ENCODE measurements at places on chromosomes 4 and X.

- no peak for DNase-seq
These were observed 650.8 kb upstream of the FAM241A start for GRCh38 chr4:111494471-111494870.

- DNase-seq: no peak
These were observed 1.0 kb downstream of the TBCK start for GRCh38 chr4:106314960-106315359.

DNA sequence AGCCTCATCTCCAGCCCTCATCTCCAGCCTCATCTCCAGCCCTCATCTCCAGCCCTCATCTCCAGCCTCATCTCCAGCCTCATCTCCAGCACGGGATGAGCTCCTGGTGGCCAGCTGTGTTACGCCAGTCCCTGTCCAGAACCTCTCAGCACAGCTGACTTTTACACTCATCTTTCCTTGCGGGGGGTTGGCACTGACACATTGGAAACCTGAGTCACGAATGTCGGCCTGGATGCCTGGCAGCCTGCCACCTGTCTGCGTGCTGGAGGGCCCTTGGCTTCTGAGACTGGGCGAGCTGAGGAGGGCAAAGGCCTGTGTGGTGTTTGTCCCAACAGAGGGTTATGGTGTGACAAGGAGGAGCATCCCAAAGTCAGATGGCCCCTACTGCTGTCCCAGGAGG lies 66.1 kb upstream of the HGFAC start:
- DNase-seq: peak; percentile 53

DNA sequence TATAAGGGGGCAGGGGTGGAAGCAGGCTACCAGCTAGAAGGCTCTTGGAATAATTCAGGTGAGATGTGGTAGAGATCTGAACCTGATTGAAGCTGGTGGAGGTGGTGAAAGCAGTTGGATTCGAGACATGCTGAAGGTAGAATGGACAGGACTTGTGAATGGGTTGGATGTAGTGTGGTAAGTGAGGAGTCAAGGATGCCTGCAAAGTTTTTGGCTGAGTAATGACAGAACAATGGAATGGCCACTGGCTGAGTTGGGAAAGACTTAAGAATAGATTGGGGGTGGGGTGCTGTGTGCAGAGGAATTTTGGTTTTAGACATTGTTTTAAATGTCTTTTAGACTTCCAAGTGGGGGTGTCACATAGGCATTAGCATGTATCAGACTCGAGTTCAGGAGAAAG lies 33.5 kb downstream of the HPF1 start:
- DNase-seq: no peak

DNA sequence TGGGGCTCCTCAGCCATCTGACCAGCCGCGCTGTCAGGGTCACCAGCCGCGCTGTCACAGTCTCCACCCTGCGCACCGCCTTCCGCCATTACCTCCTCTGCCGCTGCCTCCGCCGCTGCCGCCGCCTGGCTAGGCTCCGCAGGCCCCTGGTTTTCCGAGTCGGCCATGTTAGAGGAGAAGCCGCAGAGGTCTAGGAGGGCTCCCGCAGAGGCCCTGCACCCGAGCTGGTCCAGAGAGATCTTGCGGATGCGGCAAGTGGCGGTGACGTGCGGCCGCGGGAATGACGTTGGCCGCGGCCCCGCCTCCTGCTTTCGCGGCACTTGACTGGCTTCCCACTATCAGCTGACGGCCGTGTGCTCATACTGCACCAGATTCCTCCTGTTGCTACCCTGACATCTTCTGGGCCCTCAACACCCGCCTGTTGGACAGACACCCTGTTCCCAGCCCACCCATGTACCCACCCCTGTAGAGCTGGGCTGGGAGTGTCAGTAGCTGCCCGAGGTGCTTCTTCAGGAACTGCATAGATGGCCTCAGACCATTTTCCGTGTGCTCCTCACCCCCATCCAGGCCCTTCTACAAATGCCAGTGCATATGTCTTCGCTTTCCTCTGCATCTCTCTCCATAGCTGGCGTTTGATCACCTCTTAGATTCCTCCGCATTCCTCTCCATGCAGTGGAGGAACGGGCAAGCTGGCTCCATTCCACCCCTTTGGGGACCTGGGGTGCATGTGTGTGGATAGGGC lies at the start of gene NAP1L5:
Gene NAP1L5 (minus strand): TSS at position 242 of the 742 bp plus-strand sequence. CDS start 75 bp downstream, at position 167.
- peak; percentile 41 for DNase-seq

- DNase-seq: no peak
These were observed 524.7 kb downstream of the SPRY1 start for GRCh38 chr4:123921339-123921738.

DNA sequence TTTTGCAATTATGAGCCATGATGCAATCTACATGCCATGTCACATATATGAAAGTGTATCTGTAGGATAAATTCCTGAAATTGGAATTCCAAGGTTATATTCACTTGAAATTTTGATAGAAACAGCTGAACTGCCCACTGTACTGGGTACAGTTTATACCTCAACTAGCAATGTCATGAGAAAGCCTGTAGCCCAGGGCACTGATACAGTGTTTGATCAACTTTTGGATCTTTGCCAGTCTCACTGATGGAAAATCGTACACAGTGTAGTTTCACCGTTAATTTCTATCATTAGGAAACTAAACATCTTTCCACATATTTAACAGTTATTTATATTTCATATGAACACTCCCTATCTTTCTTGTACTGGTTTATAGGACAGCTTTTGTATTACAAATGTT lies 34.2 kb downstream of the TAPT1 start:
- no peak for DNase-seq

- peak; percentile 27 for DNase-seq
These were observed 61.0 kb upstream of the EXOC1L start for GRCh38 chr4:55758570-55758969.

GRCh38 chrX:57821703-57822387 lies 88.4 kb downstream of the ZXDA start:
- peak; percentile 39 for DNase-seq

- no peak for DNase-seq
These were observed 1133.9 kb downstream of the SH3BGRL start for GRCh38 chrX:82335772-82336171.

GRCh38 chrX:69305333-69306062 lies 140.2 kb upstream of the PJA1 start:
- no peak for DNase-seq

DNA sequence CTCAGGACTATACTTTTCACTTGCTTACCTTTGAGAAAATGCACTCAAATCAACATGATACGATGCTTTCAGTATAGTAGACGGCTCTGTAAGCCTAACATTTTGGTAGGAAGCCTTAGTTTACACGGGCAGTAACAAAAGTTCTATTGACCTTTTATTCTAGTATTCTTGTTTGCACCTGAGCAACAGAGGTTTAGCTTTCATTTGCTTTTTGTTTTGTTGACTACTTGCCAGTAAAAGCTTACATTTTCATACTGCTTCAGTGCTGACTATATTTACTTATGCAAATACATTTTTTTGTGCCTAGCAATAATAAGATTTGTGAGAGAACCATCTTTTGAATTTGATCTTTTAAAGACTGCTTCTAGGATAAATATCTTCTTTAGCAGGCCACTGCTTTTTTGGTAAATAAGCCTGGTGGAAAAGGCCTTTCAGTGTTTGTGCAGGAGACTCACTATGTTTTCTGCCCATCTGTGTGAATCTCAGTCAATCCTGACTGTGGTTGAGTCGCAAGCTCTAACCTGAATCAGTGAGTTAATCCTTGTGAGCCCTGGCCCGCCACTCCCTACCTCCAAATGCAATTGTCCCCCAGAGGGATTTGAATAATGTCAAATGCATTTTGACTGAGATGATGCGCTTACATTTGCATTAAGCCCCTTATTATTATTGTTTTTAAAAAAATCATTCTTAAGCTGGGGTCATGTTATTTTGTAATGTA lies 21.9 kb downstream of the FHIP1A start:
- no peak for DNase-seq

DNA sequence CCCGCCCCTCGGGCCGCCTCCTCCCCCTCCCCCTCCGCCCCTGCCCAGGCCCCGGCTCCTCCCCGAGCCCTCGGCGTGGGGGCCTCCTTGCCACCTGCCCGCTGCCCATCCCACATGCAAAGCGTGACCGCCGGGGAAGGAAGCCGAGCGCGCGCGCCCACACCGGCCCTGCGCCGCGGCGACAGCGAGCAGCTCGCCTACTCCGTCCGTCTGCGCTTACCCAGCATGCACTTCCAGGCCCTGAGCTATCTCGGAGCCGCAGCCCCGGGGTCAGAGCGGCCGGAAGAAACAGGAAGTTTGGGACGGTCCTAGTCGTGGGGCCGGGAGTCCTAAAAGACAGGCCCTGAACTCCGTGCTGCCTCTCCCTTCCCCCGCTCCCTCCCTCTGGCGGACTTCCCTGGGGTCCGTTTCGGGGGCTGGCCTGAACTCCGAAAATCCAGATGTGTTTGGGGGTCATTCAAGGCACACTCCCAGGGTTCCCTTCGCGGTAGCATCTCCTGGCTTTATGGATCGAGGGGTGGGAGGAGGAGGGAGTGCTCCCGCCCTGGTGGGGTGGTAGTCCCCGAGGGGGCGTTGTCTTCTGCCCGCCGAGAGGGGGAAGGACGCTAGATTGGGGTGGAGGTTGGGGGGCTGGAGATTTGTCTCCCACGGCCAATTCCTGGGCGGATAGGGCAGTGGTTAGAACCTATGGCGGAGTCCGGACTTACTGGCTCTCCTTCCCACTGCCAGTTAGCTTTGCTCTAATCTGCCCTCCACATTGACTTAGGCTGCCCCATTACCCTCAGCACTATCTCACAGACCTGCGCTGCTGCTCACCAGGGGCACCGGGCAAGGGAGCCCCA lies 25.0 kb upstream of the BCORL1 start:
- no peak for DNase-seq

DNA sequence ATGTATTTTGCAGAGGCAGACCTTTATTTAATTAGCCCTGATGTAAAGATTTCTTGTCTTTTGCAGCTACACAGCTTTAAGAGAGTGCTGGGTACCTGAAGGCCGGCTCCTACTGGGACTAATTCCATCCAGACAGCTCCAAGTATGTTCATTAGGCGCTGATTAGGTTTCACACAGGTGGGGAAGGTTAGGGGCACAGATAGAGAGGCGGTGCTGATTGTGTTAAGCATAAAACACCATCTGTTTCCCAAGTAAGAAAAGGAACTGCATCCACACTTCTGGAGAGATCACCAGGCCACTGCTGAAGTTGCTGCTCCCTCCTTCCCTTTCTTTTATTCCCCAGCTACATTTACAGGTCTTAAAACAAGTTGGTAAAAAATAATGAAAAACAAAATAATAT lies 349.5 kb downstream of the ZIC3 start:
- DNase-seq: no peak

GRCh38 chr4:72629540-72629939 lies 60.5 kb upstream of the ADAMTS3 start:
- no peak for DNase-seq

GRCh38 chrX:20965270-20966044 lies 408.8 kb upstream of the CNKSR2 start:
- no peak for DNase-seq

DNA sequence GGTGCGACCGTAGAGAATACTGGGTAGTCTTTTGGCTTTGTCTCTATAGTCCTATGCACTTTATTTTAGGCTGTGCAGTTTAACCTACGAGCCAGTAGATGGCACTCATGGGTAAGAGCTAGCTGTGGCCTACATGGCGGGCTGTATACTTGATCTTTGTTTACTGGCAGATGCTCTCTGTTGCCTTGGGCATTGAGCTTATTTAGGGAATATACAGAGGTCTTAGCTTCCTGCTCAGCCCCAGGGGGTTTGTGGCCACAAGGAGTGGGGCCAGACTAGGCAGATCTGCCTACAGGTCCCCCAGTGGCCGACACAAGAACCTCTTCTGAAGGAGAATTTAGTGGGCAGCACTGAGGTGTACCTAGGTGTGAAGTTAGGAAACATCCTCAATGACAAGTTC lies 227.6 kb upstream of the HDX start:
- peak; percentile 19 for DNase-seq

DNA sequence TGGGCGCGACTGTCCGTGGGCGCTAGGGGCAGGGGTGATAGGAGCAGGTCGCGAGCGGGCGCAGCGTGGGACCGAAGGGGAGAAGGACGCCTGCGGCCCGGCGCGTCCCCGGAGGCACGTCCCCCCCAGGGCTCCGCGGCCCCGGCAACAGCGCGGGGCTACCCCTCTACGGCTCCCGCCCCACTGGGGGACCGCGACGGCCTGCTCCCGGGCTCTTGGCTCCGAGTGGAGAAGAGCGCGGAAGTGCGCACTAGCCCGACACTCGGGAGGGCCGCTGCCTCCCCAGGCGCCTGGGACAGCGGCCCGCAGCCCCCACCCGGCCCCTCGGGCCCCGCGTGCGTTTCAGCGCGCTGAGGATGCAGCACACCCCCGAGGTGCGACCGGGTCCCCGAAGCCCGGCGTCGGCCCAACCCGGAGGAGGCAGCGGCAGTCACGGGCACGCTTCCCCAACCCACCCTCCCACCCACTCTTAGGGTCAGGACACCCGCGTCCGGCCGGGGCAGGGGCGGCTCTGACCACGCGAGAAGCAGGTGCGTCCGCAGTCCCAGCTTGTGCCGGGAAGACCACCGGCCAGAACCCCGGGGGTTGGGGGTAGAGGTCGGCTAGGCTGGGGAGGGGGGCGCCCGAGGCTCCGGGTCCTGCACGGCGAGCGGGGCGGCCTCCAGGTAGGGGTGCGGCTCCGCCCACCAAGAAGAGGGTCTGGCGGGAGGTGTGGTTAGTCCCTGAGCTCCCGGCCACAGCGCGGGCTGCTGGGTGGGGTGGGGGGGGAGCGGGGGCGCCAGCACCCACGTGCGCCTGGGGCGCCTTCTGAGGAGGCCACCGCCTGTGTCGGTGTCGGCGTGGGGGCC lies 18.5 kb upstream of the NAT8L start:
- no peak for DNase-seq

- no peak for DNase-seq
These were observed 239.6 kb downstream of the PPP1R2C start for GRCh38 chrX:42538405-42538804.

DNA sequence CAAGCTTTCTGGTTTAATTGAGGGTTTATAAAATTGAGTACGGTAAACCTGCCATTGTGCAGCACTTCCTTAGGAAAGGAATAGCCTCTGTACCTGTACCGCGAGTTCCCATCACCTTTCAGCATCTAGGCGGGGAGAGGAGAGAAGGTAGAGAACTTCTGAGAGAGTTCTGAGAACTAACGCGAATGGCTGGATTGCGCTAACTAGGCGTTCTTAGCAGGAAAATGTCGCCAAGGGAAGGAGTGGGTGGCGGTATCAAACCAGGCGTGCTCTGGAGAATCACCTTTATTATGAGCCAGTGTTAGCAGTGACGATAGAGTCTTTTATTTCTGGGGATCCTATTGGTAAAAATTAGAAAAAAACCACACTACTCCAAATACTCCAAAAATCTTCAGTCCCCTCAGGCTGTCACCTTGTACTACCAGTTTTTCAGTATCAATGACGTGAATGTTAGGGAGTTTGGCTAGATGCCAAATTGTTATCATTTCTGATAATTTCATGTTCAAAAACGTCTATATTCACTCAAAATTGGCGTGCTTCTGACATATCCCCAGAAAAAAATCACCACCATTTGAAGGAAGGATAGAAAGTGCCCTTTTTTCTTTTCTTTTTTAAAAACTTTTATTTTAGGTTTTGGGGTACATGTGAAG lies 1.4 kb downstream of the UGT8 start:
- DNase-seq: no peak

DNA sequence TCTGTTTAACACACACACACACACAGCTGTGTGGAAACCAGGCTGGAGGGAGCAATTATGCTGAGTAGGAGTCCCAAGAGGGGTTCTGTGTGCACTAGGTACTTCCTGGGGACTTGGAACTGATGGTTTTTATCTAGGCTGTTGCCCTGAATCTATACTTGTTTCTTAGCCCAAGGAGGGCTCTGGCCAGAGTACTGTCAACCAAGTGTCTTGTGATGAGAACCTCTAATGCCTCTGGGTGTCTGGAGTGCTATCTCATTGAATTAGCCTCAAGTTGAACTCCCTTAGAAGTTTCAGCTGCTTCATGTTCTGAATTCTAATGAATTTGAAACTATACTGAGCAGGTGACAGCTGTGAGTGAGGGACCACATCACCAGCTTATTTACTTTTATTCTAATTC lies 16.6 kb downstream of the ARHGAP24 start:
- DNase-seq: no peak

GRCh38 chr4:107870916-107871786 lies 46.4 kb downstream of the SGMS2 start:
- peak; percentile 81 for DNase-seq

Data from NCI-H2029 treated with DMSO at 0.1 percent for 48 hours (cell line).